ENCODE measurements at places on chromosomes 6 and 20.
A peak's percentile ranks its signal among the peaks of the same experiment; 100 is the strongest.

GRCh38 chr20:39736434-39737327 lies 774.5 kb downstream of the DHX35 start:
- H3K36me3 ChIP-seq = peaks cover 8% of the 10 kb centered on the region
- H3K27ac ChIP-seq = peak overlapping the region; percentile 83
- peak; percentile 47 for DNase-seq
- no peaks in the 10 kb centered on the region for H3K27me3 ChIP-seq
- H3K4me3 ChIP-seq = peak overlapping the region; percentile 30

- DNase-seq = no peak
- peaks cover 10% of the 10 kb centered on the region for H3K4me1 ChIP-seq
- peaks cover 3% of the 10 kb centered on the region for H3K27me3 ChIP-seq
- peaks cover 5% of the 10 kb centered on the region for H3K36me3 ChIP-seq
These were observed 184.4 kb downstream of the PRL start for GRCh38 chr6:22112461-22112860.

- no peak for DNase-seq
- H3K4me1 ChIP-seq = peaks cover 9% of the 10 kb centered on the region
- H3K36me3 ChIP-seq = peaks cover 4% of the 10 kb centered on the region
These were observed 116.9 kb downstream of the TAF4 start for GRCh38 chr20:61948586-61949362.

DNA sequence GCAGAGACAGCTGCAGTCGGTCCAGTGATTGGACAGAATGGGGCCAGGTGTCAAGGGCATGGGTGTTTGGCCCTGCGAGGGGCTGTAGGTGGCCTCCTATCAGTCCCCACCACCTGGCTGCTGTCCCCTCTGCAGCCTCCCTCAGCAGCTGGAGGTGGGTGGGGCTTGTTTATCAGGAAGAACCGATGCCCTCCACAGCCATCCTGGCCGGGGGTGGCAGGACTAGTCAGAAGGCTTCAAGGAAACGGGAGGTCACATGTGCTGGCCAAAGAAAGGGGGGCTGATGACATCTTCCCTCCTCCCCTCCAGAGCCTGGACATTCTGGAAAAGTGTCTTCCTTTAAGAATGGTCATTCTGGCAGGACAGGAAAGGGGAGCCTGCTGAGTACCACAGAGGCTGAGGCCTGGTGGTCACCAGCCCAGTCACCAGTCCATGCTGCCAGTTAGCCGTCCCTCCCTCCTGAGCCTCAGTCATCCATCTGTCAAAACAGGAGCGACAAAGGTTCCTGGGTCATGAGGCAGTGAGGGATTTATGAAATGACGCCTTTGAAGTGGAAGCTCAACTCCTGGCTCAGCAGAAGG lies 4.1 kb downstream of the FAM210B start:
- H3K27me3 ChIP-seq = peaks cover 9% of the 10 kb centered on the region
- DNase-seq = peak; percentile 38
- no peak overlapping the region for H3K4me3 ChIP-seq
- peaks cover 18% of the 10 kb centered on the region for H3K4me1 ChIP-seq
- H3K36me3 ChIP-seq = peaks cover 6% of the 10 kb centered on the region

DNA sequence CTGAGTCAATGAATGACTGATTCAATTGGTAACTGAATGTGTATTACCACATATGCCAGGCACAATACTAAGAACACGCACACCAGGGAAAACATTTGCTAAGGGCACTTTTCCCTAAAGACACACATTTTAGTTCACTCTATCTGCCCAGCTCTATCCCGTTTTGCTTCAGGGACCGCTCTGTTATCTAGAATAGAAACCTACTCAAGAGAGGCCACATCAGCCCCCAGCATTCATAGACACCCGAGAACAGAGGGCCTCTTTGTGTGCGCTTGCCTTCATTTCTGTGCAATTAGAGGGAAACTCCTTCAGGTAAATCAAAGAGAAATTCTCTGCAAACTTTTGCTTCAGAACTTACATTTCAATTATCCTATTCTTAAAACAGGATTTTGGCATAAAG lies 50.3 kb downstream of the DZANK1 start:
- H3K4me1 ChIP-seq = peaks cover 9% of the 10 kb centered on the region
- H3K27me3 ChIP-seq = peaks cover 2% of the 10 kb centered on the region
- no peaks in the 10 kb centered on the region for H3K36me3 ChIP-seq
- H3K4me3 ChIP-seq = no peak overlapping the region
- no peak overlapping the region for H3K27ac ChIP-seq

DNA sequence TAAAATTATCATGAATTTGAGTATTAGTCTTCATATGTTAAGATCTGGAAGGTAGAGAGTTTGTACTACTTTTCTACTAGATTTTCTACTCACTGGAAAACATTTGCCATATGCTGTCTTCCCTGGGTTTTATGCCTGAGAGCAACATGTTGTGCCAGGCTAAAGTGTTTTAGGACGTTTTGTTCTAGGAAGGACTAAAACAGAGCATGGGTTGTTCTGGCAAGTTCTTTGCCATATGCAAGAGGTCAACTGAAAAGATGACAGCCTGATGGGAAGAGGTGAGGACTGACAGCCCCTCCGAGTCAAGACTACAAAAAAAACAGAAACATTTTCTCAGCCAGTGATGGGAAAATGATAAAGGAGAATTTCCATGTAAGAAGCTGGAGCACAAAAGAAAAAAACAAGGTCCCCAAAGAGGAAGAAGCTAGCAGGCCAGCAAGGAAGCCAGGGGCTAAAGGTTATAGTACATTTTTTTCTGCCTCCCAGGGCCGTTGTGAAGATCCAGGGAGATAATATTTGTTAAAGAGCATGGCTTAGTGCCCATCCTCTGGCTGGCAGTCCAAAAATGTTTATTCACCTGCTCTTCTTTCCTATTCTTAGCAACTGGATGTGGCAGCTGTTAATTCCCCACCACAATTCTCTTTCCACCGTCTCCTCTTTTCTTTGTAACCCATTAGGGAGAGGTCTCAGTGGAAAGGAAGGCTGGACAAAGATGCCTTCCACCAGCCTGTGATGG lies 7.8 kb downstream of the SCGN start:
- no peak overlapping the region for H3K27ac ChIP-seq
- no peaks in the 10 kb centered on the region for H3K27me3 ChIP-seq
- H3K36me3 ChIP-seq = no peaks in the 10 kb centered on the region

DNA sequence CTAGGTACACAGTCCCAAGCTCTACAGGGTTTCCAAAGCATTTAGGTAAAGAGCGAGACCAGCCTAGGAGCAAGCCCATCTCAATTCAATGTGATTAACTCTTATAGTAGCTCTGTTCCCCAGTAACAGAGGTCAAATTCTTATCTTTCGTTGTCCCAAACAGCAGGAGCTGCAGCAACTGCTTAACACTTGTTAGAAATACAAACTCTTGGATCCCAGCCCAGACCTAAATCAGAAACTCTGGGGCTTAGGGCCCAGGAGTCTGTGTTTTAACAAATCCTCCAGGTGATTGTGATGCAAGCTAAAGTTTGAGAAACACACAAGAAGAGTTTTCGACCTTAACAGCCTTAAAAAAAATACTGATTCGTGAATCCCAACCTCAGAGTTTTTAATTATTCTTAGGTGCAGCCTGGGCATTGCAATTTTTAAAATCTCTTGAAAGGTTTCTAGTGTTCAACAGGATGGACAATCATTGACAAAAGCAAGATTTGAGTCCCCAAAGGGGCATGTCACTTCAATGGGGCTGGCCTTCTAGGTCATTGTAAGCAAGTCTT lies 127.4 kb upstream of the HCRTR2 start:
- DNase-seq = no peak
- H3K27ac ChIP-seq = no peak overlapping the region
- H3K36me3 ChIP-seq = no peaks in the 10 kb centered on the region
- no peak overlapping the region for H3K4me3 ChIP-seq
- no peaks in the 10 kb centered on the region for H3K4me1 ChIP-seq

DNA sequence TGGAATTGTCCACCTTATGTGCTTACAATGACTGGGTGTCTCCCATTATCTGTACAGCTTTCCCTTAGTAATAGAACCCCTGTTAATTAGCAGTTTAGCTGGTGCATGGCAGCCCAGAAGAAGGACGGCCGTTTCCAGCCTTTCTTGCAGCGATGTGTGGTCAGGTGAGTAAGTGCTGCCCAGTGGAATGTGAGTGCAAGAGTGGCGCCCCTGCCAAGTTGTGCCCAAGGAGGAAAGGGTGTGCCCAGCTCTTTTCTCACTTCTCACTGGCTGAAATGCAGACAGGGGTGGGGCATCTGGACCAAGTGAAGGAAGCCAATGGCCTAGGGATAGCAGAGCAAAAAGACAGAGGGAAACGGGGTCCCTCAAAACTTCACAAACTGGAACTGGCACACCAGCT lies 296.8 kb downstream of the PREX1 start:
- peaks cover 5% of the 10 kb centered on the region for H3K4me1 ChIP-seq
- H3K36me3 ChIP-seq = no peaks in the 10 kb centered on the region
- no peaks in the 10 kb centered on the region for H3K27me3 ChIP-seq
- DNase-seq = no peak

- no peak for DNase-seq
- H3K27me3 ChIP-seq = peaks cover 1% of the 10 kb centered on the region
- no peak overlapping the region for H3K27ac ChIP-seq
- H3K4me3 ChIP-seq = no peak overlapping the region
- H3K36me3 ChIP-seq = no peaks in the 10 kb centered on the region
- peaks cover 13% of the 10 kb centered on the region for H3K4me1 ChIP-seq
These were observed 27.0 kb downstream of the ELOVL5 start for GRCh38 chr6:53321701-53322100.
